H9 (cell line): ENCODE measurements at places on chromosomes 12 and 14. TPM values are rescaled to one million over a fixed set of nuclear protein-coding genes. Genes with fewer than 3 reads are reported as not detected.

GPN3 gene
- 45.3 and 47.6 TPM in 2 replicates for total RNA-seq

DNA sequence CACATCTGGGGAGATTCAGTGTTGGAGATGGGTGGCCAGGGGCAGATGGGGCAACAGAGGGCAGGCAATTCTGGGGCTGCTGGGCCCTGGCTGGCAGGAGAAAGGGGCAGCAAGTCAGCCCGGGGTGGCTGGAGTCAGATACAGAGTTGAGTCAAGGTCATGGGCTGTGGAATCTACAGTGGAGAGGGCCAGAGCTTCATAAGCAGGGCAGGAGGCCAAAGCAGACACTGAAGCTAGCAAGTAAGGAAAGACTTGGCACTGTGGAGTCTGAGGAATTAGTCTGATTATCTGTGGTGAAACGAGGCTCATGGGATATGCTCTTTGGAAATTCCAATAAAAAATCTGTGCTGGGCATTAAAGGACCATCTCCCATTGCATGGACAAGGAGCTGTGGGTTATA, 95.5 kb downstream of the TMX1 start:
- DNase-seq, result no peak

DNA sequence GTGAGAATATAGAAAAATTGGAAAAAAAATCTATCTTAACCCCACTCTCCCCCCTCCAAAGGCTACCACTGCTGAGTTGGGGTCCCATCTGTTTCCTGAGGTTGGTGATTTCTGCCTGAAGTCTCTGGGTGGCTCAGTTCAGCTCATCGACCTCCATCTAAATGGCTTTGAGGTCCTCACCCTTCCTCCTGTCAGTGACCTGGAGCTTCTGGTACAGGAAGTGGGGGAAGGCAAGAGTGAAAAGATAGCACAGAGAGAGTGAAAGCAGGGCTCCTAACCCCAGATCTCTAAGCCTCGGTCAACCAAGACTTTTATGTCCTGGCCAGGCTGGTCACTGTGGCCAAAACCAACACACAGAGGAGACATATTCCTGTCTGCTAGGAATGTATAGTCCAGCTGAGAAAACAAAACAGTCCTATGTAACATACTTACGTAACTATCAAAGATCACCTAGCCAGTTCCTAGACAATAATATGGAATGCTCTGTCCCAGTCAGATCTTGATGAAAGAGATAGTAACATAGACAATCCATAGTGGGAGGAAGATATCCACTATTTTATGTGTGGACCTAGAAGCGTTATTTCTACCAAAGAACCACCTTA, 12.3 kb upstream of the KRT73 start:
- peak; percentile 9 for DNase-seq

DNA sequence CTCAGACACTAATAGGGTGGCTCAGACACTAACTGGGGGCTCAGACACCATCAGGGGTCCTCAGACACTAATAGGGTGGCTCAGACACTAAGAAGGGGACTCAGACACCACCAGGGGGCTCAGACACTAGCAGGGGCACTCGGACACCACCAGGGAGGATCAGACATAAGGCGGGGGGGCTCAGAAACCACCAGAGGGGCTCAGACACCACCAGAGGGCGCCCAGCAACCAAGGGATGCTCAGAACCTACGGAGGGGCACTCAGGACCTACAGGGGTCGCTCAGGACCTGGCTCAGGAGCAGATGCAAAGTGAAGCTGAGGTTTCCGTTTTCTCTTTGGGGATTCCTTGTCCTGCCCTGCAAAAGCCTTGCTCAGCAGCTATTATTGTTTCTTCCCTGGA, 448.5 kb downstream of the TMEM121 start:
- DNase-seq, result no peak

DNA sequence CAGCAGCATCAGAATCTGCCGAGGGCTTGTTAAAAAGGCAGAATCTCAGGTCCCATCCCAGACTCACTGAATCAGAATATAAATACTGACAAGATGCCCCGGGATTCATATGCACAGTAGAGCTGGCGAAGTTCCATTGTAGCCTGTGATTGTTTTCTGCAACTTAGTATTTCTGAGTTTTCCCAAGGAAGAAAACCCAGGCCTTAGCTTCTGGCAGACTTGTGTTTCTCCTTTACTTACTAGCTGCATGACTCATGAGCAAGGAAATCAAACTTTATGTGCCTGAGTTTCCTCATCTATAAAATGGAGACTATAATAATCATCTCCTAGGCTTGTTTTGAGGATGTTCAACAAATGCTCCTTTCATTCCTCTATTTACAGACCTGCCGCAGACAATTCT, 278.5 kb upstream of the PLEKHG7 start:
- DNase-seq, result peak; percentile 55

TMTC1 gene
- 16.1 TPM in 2 replicates for total RNA-seq

- DNase-seq, result peak; percentile 32
Observed at GRCh38 chr12:130830246-130830551, 8.9 kb downstream of the STX2 start.

DNA sequence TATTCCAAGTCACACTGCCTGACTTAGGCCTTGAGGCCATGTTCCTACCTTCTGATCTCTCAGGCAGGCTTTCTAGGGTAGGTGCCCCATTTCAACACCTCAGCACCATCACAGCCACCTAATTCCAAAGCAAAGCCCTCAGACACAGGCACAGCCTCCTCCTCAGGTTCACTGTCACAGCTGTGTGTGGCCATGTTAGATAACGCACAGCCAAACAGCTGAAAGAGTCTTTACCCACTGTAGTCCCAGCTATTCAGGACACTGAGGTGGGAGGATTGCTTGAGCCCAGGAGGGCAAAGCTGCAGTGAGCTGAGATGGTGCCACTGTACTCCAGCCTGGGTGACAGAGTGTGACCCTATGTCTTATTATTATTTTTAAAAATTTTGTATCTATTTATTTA, 7.3 kb upstream of the TMEM229B start:
- no peak for DNase-seq

DNA sequence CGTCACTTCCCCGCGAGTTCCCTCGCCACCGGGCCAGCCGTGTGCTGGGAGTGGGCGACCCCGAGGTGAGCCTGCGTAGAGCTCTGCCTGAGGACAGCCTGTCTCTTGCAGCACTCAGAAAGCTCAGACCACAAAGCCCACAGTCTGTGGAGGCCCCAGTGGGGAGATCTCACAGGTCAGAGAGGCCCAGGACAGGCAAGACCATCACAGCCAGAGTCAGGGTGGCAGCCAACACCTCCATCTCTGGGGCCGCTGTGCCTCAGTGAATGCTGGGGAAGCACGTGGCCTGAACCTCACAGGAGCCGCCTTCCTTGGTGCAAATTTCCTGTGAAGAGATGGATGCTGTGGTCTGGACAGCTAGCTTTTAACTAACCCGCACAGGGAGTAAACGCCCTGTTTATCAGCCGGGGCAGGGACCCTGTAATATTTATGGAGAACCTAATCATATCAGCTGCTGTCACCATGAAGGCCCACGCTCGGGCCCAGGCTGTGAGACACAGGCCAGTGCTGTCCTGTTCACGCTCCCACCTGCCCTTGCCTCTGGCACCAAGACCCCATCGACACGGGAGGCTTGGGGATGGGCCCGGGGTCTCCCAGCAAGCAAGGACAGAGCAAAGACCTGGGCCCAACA, 56.9 kb downstream of the CDC42BPB start:
- DNase-seq, result no peak

C12orf50 gene
- 0.17 TPM in 1 of 2 replicates, not detected in the other for total RNA-seq

DNA sequence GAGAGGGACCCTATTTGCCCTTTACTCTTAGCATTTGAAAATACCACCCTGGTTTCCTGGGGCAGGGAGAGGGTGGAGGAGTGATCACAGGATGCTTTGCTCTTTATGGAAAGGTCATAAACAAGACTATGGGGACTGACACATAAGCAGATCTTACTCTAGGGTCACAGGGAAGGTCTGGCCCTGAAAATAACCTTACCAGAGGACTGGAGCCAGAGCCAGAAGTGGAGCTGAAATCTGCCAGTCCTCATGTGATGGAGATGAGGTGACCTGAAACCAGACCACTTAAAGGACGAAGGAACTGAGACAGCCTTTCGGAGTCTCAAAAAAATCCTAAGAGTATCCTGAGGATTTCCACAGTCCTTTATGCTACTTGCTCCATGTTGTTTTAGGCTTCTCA, 12.4 kb downstream of the PFKM start:
- DNase-seq, result no peak

DNA sequence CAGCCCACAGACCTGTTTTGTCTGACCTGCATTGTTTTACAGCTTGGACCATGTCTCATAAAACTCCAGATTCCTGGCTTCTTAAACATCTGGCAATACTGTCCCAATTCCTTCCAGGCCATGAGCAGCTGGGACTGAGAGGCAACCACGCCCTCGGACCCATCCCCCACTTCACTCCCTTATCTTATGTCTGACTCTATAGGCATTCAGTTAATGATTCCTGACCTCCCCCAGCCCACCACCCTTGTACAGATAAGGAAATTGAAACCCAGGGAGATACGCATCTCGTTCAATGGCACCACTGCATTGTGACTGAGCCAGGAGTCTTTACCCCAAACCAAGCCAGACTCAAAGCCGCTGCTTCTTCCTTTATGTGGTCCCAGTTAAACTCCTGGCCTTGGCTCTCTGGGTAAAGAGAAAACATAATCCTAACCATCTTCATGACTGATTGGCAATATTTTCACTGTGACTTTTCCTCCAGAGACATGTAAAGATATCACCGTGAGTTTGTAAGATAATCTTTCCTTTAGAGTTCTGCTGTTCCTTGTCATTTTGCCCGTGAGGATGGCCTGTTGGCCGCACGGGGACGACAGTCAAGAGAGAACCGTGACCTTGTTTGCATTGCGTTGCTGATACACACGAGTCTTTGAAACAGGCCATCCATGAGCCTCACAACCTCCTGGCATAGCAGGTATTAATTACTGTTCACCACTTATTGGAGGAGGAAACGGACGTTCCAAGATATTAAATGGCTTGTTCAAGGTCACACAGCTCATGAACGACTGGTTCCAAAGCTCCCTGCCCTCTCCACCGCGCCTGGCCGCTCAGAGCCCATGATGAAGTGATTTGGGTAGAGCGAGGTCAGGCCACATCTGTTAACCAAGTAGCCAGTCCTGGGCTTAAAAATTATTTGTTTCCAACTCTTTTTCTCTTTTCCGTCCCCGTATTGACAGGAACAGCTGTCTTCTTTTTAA, 39.4 kb downstream of the MAP1LC3B2 start:
- DNase-seq, result no peak

- DNase-seq, result no peak
Observed at GRCh38 chr12:51904951-51905470, 2.3 kb upstream of the ACVRL1 start.

GRCh38 chr14:49464885-49465284, 121.3 kb downstream of the RPS29 start:
- DNase-seq, result peak; percentile 65

- no peak for DNase-seq
Observed at GRCh38 chr12:95633049-95633731, 81.9 kb upstream of the USP44 start.

- DNase-seq, result no peak
Observed at GRCh38 chr14:55433880-55434804, 6.3 kb downstream of the TBPL2 start.

DNA sequence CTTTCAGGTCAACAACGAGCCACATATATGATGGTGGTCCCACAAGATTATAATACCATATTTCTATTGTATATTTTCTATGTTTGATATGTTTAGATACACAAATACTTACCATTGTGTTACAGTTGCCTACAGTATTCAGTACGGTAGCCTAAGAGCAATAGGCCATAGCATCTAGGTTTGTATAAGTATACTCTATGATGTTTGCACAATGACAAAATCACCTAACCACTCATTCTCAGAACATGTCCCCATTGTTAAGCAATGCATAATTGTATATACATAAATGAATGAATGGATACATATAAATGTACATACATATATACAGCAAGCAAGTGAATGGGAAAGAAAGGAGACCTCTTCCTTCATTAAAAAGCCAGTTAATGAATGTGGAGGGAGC, 23.8 kb downstream of the TMTC1 start:
- no peak for DNase-seq

MYO1H gene
- 0.11 and 0.26 TPM in 2 replicates for total RNA-seq

DNA sequence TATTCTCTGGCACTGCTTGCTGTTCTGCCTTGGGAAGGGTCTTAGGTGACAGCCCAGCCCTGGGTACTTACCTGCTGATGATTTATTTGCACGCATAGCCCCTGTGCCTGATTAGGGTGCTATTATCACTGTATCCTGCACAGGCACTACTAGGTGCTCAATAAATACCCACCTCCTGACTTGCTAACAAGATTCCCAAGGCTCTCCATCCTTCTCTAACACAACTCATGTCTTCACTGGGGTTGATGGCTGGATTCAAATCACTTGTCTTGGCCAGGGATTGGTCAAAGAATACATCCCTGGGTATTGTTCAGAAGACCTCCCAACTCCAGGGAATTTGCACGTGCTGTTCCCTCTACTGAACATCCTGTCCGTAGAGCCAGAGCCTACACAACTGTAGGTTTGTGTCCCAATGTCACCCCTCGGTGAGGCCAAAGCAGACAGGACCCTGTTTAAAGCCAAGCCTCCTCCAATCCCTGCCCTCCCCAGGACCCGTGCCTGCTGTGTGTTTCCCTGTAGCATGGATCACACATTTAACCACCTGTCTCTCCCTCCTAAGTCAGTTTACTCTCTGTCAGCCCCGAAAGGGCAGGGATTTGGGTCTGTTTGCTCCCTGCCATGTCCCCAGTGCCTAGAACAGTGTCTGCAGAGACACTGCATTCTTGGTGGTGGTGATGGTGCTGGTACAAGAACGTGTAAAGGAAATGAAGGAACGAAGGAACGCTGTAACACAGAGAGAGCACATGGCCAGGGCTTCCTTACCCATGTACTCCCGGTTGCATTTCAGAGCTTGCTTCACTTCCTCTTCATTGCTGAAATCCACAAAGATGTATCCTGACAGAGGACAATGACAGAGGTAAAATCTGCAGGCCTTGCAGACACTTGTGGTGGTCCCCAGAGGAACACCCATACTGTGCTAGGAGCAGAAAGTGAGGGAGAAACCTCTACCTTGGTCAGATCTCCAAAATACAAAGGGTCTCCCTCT, 16.5 kb downstream of the RBM19 start:
- no peak for DNase-seq
